CD8-positive, alpha-beta memory T cell (primary cell): ENCODE measurements at places on chromosomes 1 and 21. TPM values are rescaled to one million over a fixed set of nuclear protein-coding genes. Genes with fewer than 3 reads are reported as not detected.

DNA sequence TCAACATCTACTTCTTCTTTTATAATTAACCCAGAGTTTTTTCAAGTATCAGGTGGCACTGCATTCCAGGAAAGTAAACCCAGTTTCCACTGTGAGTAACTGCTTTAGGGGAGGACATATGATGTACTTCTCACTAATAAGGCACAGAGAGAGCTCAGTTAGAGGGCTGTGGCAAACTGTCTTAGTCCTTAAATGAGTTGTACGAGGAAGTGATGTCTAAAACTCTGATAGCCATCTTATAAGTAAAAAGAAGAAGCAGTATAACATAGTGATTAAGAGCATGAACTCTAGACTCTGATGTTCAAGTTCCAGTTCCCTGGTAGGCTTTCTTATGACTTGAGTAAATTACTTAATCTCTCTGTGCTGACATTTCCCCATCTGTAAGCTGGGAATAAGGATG, 58.7 kb upstream of the PTGS2 start:
- no peak overlapping the region for H3K27ac ChIP-seq
- H3K4me3 ChIP-seq: no peak overlapping the region
- DNase-seq: no peak
- no peaks in the 10 kb centered on the region for H3K36me3 ChIP-seq

PLEKHA6 gene
- 0.13 TPM for total RNA-seq

KLF18 gene
- not detected for total RNA-seq

DNA sequence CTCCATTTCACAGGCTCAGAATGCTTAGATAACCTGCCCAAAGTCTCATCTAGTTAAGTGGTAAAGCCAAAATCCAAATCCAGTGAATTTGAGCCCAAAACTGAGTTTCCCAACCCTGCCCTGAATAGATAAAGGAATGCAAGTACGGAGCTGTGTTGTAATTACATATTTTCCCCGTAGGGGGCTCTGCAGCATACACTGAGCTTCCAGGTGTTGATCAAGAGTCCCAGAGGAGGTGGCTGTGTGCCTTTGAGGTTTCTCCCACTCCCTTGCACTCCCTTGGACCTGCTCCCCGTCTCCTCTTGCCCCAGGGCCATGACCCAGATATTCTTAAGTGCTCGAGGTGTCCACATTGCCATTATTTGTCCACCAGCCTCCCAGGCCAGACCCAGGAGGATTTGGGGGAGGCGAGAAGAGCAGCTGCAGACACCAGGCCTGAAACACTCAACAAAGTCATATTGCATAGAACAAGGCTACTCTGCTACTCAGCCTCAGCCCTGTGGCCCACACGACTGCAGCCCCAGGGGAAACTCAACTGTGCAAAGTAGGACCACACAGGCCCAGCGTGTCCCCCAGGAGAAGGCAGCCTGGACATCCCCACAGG, 18.4 kb upstream of the LY9 start:
- H3K4me3 ChIP-seq: no peak overlapping the region
- no peaks in the 10 kb centered on the region for H3K27me3 ChIP-seq
- H3K36me3 ChIP-seq: no peaks in the 10 kb centered on the region
- H3K27ac ChIP-seq: no peak overlapping the region

NCMAP gene
- total RNA-seq: 0.04 TPM

GRCh38 chr1:246398126-246398813, 108.8 kb downstream of the SMYD3 start:
- H3K4me3 ChIP-seq: no peak overlapping the region
- no peak overlapping the region for H3K27ac ChIP-seq
- no peak for DNase-seq
- H3K27me3 ChIP-seq: no peaks in the 10 kb centered on the region

PPIAL4G gene
- 0.44 TPM for total RNA-seq

DNA sequence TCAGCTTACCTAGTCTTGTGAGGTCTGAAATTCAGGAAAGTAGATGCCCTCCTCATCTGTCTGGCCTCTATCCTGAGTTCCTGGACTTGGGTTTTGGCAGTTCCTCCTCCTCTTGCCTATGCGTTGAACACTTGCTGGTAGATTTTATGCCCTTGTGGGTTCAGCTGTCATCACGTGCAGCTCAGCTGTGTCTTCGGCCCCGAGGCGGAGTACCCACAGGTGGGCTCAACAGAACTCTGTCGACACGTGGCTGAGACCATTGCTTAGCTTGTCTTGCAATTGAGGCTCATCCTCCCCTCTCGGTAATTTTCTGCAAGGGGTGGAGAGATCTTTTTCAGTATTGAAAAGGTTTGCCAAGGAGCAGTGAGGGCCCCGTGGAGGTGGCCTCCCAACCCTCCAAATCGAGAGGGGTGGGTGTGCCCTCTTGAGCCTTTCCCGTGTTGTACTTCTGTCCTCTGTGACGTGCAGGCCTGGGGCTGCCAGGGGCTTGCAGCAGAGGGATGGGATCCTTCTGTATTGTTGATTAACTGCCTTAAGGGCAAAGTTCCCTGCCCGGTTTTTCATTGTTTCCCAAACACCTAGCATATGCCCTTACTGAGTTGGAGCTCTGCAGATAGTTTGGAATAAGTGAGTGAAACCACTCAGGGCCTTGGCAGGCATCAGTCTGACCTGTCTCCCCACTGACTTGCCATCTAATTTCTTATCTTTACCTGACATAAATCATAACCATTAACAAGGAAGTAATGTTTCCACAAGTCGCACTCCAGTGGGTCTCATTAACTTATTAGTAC, 2.9 kb downstream of the CENPS start:
- no peaks in the 10 kb centered on the region for H3K27me3 ChIP-seq
- no peak for DNase-seq
- peaks cover 18% of the 10 kb centered on the region for H3K4me1 ChIP-seq
- no peak overlapping the region for H3K27ac ChIP-seq
- no peak overlapping the region for H3K4me3 ChIP-seq
- H3K36me3 ChIP-seq: no peaks in the 10 kb centered on the region

- H3K4me1 ChIP-seq: no peaks in the 10 kb centered on the region
- H3K4me3 ChIP-seq: no peak overlapping the region
- no peaks in the 10 kb centered on the region for H3K36me3 ChIP-seq
- peak; percentile 60 for DNase-seq
- no peaks in the 10 kb centered on the region for H3K27me3 ChIP-seq
Observed at GRCh38 chr1:119870917-119871596, 25.3 kb downstream of the ADAM30 start.

DNA sequence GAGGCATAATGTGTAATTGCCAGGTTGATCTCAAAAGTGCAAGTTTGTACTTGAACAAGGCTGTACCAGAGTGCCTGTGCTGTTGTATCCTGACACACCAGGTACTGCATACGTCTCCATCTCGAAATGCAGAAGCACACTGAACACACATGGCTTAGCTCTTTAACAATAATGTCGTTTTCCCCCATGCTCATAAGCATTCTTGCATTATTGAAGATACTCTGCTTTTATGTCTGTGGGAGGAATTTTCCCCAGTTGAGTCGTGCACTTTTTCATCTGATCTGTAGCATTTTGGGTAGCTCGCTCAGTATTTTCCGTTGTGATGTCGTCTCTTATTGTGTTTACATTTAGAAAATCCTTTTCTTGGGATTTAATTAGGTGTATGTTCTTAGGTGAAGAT, 98.7 kb downstream of the PCBP3 start:
- H3K36me3 ChIP-seq: no peaks in the 10 kb centered on the region
- no peak for DNase-seq
- H3K27me3 ChIP-seq: no peaks in the 10 kb centered on the region

DNA sequence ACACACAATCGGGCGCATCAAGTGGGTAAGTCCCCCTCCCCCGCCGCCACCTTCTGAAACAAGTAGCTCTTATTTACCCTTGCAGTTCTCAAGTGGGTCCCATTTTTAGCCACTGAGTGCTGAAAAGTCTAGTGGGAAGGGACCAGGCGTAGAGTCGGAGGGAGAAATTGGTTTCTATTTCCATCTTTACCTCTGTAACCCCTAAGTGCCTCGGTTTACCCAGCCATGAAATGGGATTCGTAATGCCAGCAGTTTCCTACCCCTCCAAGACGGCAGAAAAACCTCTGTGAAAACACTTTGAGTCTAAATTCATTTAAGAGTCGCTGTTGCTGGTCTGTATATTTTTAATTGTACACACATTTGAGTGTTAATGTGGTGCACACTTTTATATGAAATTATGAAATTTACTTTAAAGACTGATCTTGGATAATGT, 928 bp downstream of the TLCD4 start:
- no peak for DNase-seq
- H3K27ac ChIP-seq: no peak overlapping the region
- peaks cover 4% of the 10 kb centered on the region for H3K4me1 ChIP-seq
- H3K27me3 ChIP-seq: peaks cover 10% of the 10 kb centered on the region

AK4 gene
- total RNA-seq: 32.2 TPM

MX2 gene
- total RNA-seq: 13.2 TPM

DNA sequence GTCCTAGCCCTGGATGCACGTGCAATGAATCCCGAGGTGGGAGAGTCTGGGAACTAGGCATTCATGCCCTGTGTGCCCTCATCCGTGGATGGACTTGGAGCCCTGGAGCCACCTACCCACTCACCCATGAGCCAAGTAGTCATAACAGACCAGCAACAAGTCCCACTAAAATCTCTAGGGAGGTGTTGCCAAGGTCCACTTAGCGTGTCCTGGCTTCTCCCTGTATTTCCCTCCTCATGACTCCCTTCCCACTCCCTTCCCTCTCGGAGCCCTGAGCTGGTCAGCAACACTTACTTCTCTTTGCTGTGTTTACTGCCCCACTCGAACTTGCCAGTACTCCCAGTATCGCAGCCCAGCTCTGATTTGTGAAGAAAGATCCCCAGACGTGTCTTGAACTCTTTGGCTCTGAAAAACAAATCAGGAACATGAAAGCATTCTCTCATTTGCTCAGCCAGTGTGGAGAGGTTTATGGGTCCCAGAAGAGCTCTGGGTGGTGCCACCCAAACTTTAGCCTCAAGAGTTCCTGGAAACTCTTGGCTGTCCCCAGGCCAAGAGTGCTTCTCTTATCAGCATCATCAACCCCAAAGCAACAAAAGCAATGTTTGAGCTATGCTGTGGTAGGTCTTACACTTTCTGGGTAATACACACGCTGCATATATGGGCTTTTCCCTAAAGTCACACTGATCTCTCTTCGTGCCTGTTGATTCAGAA, 1.1 kb downstream of the RGS16 start:
- peaks cover 26% of the 10 kb centered on the region for H3K4me1 ChIP-seq
- no peak for DNase-seq
- no peak overlapping the region for H3K27ac ChIP-seq
- H3K27me3 ChIP-seq: no peaks in the 10 kb centered on the region
- H3K36me3 ChIP-seq: no peaks in the 10 kb centered on the region
- no peak overlapping the region for H3K4me3 ChIP-seq

ANGPTL1 gene
- total RNA-seq: not detected

- H3K4me1 ChIP-seq: peaks cover 11% of the 10 kb centered on the region
- H3K36me3 ChIP-seq: no peaks in the 10 kb centered on the region
- peak overlapping the region; percentile 75 for H3K27ac ChIP-seq
- no peaks in the 10 kb centered on the region for H3K27me3 ChIP-seq
- DNase-seq: no peak
Observed at GRCh38 chr1:214603819-214604252, 841 bp downstream of the CENPF start.

DNA sequence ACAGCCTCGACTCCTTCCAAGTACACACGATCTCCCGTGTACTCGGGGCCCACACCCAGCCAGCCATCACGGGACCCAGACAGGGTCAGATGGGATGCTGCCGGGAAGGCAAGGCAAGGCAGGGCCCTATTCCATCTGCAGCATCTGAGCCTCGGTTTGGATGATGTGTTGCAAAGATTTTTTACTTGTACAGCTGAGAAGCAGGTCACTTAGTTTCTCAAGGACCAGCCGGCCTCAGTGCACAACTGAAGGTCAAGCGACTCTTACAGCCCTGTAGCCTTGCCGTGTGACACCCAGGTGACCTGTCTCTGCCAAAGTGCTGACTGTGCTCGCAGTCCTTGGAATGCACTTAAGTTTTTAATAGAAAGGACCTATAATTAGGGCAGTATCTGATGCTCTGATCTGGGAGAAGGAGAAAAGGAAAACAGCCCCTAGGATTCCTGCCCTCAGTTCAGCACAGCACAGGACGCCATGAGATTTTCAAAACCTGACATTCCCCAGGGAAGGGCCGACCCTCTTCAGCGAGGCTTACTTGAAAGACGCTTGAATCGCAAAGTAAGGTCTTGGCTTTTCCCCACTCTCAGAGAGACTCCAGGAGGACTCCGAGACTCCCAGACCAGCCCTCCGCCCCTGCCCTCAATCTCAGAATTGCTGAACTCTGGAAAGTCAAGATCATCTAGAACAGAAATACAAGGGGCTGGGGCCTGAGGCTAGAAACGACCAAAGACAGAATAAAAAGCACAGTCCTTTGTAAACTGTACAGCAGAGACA, 1.3 kb downstream of the GPR157 start:
- peaks cover 21% of the 10 kb centered on the region for H3K4me1 ChIP-seq
- H3K27me3 ChIP-seq: no peaks in the 10 kb centered on the region
- no peak overlapping the region for H3K27ac ChIP-seq
- peak overlapping the region; percentile 63 for H3K4me3 ChIP-seq
- DNase-seq: no peak
- H3K36me3 ChIP-seq: no peaks in the 10 kb centered on the region

AMY1C gene
- total RNA-seq: not detected
